ENCODE measurements at places on chromosomes 7 and 10.

GRCh38 chr7:108093851-108094331, 36.3 kb downstream of the LAMB4 start:
- no peak for DNase-seq

DNA sequence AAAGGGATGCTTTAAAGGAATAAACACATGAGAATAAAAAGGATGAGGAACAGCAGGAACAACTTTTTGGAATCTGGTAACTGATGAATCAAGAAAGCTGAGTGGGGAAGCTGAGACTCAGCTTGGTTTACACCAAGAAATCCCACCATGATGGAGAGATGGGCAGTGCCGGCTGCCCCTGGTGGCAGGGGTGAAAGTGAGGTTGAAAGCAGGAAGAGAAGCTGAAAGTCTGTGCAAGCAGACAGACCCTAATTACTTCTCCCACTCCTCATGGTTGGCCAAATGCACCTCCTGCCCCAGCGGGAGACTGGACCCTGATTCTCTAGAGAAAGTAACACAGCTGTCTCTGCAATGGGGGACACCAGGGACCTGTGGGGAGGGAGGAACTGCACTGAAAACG, 57.6 kb upstream of the NANOS1 start:
- DNase-seq = no peak

DNA sequence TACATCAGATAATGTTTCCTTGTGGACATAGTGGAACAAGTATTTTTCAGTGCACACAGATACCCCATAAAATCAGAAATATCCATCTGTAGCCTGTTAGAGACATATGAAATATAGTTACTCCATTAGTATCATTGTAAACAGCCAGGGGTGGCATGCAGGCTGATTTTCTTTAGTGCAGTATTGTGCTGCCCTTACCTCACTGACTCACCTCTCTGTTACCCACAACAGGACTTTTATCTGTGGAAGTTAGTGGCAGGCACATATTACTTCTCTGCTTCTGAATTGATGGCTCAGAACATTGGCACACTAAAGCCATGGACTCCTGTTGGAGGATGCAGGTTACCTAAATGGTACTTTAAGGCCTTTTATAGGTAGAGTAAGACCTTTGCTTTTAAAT, 70.0 kb downstream of the SLC25A40 start:
- DNase-seq = no peak

DNA sequence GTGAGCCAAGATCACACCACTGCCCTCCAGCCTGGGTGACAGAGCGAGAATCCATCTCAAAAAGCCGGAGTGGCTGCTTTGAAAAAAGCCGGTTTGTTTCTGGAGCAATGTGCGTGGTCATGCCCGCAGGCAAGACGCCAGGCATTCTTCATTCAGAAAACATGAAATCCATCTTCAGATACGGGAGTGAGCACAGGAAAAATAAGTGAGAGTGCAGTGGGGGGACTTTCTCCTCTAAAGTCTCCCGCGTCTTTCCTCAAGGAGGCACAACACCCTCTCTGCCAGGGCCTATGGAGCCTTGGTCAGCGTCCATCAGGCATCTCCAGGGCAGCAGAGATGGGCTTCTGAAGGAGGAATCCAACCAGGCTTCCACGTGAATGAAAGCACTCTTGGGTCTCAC, 62.3 kb upstream of the DGKI start:
- no peak for DNase-seq

- no peak for DNase-seq
Measured at GRCh38 chr7:101814991-101815825, 2.2 kb upstream of the CUX1 start.

DNA sequence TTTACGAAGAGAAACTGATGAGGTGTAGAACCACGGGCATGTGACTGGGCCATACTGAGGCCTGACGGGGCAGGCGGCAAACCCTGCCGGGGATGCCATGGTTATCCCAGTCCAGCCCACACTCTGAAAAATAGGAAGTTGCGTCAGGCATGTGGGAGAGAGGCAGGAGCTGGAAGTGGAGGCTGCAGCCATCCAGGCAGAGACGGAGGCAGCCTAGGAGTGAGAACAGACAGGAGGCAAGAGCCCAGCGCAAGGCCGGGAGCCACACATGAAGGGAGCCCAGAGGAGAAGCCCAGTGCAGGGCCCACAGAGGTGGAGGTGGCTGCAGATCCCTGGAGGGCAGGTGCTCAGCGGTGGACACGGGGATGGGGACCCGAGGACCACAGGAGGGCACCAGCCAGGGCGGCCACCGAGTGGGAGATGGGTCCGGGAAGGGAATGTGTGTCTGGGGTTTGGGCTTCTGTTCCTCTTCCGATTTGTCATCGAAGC, 175.2 kb upstream of the PPP2R2D start:
- DNase-seq = no peak

GRCh38 chr10:89644967-89645741, at the start of gene PANK1:
PANK1 (minus strand) TSS chr10:89645242; CDS start chr10:89644891, 351 bp downstream.
- DNase-seq = peak; percentile 75

DNA sequence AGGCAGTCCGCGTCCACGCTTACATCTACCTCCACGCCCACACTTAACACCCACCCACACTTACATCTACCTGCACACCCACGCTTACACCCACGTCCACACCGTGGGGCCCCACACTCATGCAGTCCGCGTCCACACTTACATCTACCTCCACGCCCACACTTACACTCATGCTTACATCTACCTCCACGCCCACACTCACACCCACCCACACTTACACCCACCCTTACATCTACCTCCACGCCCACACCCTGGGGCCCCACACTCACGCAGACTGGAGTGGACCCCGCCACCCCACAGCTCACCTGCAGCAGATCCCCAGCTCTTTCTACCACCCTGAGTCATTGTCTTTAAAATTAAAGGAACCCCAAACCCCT, 32.4 kb upstream of the PWWP2B start:
- no peak for DNase-seq

DNA sequence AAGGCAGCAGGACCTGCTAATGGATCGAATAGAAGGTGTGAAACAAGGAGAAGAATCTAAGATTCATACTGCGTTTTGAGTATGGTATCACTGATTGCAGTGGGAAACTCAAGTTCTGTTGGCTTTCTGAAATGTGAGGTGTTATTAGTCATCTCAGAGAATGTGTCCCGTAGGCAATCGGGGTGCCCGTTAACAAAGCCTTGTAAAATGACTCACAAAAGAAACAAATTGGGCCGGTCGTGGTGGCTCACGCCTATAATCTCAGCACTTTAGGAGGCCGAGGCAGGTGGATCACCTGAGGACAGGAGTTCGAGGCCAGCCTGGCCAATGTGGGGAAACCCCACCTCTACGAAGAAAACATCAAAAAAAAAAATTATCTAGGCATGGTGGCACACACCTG, 118.2 kb upstream of the C7orf33 start:
- no peak for DNase-seq

GRCh38 chr10:104349623-104350126, 4.0 kb upstream of the CFAP58 start:
- DNase-seq = no peak

GRCh38 chr7:127973832-127974231, 57.4 kb downstream of the LRRC4 start:
- no peak for DNase-seq

- no peak for DNase-seq
Measured at GRCh38 chr10:79425074-79425532, 20.3 kb downstream of the ZCCHC24 start.
